Smooth muscle cell of the brain vasculature (primary cell): ENCODE measurements at places on chromosomes 7 and 10.
A peak's percentile ranks its signal among the peaks of the same experiment; 100 is the strongest.

GRCh38 chr7:68043546-68043945 lies 1046.9 kb downstream of the TYW1 start:
- DNase-seq: no peak

DNA sequence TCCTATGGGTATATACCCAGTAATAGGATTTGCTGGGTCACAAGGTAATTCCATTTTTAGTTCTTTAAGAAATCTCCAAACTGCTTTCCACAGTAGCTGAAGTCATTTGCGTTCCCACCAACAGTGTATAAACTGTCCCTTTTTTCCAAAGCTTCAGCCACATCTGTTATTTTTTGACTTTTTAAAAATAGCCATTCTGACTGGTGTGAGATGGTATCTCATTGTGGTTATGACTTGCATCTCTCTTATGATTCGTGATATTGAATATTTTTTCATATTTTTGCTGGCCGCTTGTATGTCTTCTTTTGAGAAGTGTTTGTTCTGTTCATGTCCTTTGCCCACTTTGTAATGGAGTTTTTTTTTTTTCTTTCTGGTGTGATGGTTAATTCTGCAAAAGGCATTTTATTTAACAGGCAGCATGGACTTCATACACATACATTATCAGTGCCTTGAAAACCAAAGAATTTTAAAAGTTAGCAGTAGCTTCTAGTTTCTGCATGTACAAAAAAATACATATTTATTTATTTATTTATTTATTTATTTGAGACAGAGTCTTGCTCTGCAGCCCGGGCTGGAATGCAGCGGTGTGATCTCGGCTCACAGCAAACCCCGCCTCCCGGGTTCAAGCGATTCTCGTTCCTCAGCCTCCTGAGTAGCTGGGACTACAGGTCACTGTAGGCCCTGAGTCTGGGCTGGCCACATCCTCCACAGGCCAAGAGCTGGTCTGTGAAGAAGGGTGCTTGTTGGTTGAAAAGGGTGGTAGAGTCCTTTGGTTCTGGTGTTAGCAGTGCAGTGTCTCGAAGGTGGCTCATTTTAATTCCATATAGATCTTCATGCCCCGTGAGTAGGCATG lies 32.3 kb downstream of the AGR3 start:
- DNase-seq: no peak

- no peak for DNase-seq
Measured at GRCh38 chr7:50793947-50794570, 11.4 kb upstream of the GRB10 start.

GRCh38 chr7:54541669-54542625 lies at the start of gene VSTM2A:
VSTM2A (plus strand) TSS chr7:54542375; CDS start chr7:54542731, 356 bp downstream.
- DNase-seq: no peak

DNA sequence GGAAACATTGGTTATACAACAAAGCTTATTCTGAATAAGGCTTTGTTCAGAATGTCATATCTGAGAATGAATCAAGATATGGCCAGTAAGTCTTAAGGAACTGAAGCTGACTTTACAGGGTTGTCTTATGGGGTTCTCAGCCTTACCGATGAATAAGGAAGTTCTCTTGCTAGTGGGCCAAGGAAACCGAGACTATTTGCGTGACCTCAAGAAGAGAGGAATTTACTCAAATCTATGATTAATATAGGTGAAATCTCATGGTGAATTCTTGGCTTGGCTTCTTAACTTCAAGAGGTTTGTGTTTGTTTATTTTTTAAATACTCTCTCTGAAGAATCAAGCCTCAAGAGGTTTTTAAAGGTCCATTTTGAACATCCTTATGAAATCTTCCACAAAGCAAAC lies 4.7 kb upstream of the MRLN start:
- peak; percentile 9 for DNase-seq

DNA sequence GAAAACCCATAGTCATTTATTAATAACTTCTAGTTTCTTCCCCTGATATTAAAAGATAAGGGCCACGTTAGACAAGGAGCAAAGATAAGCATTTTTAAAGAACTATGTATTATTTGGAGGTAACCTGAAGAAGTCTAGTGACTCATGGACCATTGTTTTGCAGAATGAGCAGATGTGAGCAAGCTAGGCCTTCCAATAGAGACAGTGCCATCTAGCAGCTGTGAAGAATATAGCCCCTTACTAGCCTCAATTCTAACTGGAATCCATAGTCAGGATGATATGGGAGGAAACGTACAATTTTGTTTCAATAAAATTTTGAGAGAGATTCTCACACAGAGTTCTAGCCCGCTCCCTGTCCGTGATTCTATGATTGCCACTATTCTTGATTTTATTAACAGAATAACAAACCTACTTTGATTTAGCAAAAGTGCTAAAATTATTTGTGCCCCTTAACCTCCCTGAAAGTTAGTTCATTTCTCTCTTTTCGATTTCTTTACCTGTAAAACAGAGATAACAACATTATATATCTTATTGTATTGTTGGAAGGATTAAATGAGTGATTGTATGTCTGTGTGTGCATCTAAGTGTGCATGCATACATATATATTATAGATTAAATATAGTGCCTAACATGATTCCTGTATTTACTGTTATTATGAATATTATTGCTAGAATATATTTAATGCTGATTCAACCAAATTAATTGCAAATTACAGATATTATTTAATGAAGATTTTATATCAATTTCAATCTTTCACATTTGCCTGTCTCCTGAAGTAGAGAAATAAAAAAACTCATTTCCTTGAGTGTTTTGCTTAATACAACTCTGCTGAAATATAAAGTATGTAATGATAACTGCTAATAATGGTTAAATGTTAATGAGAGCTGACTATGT lies 22.7 kb downstream of the FAM237B start:
- no peak for DNase-seq

DNA sequence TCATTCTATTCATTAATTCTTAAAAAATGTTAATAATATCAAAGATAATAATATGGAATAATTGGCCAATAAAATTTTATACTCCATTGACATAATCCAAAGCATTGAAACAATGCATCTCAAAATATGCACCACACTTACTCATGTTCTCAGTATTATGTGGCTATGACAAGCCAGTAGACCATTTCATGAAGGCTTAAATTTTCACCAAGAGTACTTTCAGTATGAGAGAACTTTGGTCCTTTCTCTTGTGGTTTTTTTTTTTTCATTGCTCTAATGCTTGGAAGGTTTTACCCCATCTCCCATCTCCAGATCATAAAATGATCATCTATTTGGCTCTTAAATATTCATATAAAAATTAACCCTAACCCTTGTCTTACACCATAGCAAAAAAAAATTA lies 45.5 kb upstream of the TMEM140 start:
- no peak for DNase-seq

- no peak for DNase-seq
Measured at GRCh38 chr10:132135053-132135872, 51.5 kb upstream of the DPYSL4 start.

DNA sequence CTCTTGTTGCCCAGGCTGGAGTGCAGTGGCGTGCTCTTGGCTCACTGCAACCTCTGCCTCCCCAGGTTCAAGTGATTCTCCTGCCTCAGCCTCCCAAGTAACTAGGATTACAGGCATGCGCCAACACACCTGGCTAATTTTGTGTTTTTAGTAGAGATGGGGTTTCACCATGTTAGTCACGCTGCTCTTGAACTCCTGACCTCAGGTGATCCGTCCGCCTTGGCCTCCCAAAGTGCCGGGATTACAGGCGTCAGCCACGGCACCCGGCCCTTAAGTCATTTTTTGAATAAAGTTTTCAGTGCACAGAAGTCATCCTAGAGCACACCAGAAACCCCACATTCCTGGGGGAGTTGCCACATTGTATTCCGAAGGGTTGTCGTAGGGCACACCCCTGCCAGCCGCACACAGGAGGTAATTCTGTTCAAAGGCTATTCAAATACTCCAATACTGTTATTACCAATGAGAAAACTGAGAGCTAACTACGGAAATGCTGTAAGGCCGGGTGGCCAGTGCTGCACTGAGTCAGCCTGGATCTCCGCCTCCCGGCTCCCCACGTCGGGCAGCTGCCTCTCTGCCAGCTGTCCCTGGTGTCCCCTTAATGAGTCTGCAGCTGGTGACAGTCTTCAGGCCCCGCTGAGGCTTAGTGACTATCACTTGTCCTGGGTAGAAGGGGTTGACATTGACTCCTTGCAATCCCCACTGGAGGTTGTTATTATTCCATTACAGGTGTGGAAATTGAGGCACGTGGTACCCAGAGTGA lies 8.6 kb upstream of the RFC2 start:
- DNase-seq: no peak

GRCh38 chr7:112006071-112006470 lies 200.1 kb downstream of the DOCK4 start:
- DNase-seq: no peak

DNA sequence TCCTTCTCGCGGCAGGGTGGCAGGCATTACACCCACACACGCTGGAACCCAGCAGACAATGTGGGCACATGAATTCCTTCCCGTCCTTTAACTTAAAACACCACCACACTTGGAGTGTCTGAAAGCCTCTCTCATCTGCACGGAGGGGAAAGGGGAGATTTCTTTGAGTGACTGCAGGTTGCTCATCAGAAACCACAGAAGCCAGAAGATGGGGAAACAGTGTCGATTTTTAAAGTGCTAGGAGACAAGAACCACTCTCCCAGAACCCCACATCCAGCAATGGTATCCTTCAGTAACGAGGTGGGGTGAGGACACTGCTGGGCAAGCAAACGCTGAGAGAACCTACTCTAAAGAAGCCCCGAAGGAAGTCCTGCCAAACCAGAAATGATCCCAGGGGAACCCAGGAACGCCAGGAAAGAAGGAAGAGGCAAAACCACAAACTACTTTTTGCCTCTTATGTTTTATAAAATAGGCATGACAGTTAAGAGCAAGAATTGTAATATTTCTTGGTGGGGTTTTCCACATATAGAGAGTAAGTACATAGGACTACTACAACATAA lies 254.3 kb downstream of the ELFN1 start:
- DNase-seq: no peak

DNA sequence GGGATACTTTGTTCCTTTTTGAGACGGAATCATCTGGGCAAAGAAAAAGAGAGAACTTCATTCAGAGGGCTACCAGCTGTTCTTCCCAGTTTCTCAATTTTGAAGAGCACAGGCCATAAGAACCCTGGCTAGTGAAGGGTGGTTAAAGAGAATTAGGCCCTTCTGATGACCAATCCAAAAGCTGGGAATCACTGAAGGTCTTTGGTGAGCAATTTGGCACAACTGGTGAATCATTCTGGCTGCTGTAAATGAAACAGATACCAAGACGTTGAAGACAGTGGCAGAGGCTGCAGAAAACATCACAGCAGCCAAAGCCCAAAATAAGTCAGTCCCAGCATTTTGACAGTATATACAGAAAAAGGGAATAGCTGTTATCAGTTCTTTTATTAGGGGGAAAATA lies 5.1 kb downstream of the RAPGEF5 start:
- no peak for DNase-seq

GRCh38 chr10:5565205-5565545 lies 40.4 kb downstream of the CALML3 start:
- DNase-seq: no peak
